SIG-M5 (cell line): ENCODE measurements at places on chromosomes 13 and 19.

DNA sequence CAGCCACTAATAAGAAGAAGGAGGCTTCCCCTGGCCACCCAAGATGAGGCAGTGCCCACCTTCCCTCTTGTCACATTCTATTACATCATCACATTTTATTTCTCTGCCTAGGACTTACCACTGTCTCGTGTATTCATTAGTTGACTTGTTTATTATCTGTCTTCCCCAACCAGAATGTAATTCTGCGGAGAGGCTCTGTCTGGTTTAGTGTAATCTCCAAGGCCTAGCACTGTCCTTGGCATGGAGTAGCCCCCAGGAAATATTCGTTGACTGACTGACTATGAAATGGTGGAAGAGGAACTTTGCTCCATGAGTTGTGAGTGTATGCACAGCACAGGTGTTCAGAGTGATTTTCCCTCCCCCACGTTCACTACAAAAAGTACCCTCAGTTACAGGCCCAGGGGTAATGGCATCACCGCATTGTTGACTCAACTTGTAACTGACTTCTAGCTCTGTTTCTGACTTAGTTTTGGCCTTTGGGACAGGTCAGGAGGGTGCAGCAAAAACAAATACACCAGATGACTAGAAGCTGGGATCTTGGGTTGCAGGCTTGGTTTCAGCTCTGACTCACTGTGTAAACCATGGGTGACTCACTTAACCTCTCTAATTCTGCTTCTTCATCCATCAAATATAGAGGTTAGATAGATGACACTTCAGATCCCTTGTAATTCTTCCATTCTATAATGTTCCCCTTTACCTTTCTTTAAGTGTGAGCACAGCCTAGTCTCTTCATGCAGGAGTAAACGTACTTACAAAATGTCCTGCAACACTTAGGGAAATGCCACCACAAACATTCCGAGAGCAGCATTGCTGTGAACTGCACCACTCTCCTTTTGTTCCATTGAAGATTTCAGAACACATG lies 229.7 kb downstream of the KCNRG start:
- peak; percentile 31 for DNase-seq

DNA sequence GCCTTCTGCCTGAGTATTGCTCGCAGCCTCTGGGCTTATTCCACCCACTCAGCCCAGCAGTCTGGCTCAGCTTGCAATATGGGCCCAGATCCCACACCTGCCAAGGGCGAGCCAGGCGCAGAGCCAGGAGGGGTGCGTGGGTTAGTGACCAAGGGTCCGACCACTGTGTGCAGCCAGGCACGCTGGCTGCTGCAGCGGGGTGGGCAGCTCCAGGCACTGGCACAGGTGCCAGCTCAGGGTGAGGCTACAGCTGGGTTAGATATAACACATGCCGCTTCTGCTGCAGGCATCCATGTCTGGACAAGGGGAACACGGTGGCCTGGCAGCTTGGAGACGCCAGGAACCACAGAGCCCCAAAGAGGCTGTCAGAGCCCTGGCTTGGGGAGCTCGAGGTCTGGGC lies 12.6 kb upstream of the URAD start:
- no peak for DNase-seq

- DNase-seq = no peak
Observed at GRCh38 chr19:28258829-28259228, 954.1 kb downstream of the UQCRFS1 start.

DNA sequence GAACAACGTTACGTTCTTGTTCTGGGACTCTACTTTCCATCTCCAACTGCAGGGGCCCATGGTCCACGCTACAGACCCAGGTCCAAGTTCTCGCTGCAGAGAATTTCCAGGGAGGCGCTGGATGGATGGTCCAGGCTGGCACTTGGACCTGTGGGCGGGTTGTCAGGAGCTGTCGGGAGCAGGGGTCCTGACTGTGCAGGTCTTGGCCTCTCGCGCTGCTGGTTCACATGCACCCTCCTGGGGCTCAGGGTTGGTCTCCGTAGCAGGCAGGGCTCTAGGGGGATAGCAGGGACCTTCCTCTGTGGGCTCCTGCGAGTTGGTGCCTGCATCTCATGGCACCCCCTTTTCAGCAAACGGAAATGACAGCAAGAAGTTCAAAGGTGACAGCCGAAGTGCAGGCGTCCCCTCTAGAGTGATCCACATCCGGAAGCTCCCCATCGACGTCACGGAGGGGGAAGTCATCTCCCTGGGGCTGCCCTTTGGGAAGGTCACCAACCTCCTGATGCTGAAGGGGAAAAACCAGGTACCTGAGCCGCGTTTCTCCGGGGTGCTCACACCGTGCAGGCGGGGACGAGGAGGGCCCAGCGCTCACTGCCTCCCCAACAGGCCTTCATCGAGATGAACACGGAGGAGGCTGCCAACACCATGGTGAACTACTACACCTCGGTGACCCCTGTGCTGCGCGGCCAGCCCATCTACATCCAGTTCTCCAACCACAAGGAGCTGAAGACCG lies 6.6 kb downstream of the PTBP1 start:
- no peak for DNase-seq

- DNase-seq = no peak
Observed at GRCh38 chr13:62706048-62706447, 1290.4 kb upstream of the PCDH20 start.

DNA sequence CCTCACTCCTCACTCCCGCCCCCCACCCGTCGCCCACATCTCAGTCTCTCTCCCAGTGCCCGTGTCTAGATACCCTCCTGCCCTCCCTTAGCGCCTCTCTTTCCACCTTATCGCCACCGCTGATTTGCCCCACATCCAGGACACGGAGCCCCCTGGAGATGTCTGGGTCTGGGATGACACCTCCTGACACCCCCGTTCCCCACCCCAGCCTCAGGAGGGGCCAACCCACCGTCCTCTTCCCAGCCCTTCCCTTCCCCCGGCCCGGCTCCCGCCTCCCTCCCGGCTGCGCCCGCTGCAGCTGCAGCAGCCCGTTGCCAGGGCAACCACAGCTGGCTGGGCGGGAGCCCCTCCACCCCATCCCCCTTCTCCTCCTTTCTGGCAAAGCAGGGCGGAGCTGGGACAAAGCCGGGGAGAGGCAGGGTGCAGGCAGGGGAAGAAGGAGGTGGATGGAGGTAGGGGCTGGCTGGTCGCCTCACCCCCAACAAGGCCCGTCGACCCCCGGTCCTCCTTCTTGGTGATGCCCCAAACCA lies 13.5 kb downstream of the DPF1 start:
- DNase-seq = no peak

GRCh38 chr19:39405958-39406655 lies 540 bp upstream of the ZFP36 start:
- no peak for DNase-seq

- no peak for DNase-seq
Observed at GRCh38 chr19:10113964-10114650, 2.6 kb downstream of the P2RY11 start.

- no peak for DNase-seq
Observed at GRCh38 chr13:97108530-97108900, 113.6 kb upstream of the MBNL2 start.

DNA sequence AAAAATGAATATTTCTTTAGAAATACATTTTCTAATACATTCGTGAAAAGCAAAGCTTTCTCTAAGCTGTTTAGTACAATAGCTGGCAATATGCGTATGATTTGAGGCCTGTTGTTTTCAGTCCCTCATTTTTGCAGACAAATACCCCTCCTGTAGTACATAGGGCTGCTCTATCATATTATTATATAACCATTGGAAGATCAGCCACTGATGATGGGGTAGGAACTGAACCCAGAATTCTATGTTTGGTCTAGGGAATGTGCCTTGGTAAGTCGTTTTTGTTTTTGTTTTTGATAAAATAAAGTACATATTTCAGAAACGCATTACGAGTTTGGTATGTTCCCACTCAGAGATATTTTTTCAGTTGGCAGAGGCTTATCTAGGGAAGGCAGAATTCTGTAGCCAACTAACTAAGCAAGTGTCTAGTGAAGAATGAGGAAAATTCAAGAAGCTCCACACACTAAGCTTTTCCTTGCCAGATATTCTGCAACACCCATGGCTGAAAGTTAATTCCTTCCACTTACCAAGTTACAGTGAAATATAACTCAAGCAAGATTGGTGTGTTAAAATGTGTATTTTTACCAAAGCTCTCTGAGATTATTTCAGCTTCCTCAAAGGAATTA lies 656.9 kb upstream of the MIR17HG start:
- no peak for DNase-seq

DNA sequence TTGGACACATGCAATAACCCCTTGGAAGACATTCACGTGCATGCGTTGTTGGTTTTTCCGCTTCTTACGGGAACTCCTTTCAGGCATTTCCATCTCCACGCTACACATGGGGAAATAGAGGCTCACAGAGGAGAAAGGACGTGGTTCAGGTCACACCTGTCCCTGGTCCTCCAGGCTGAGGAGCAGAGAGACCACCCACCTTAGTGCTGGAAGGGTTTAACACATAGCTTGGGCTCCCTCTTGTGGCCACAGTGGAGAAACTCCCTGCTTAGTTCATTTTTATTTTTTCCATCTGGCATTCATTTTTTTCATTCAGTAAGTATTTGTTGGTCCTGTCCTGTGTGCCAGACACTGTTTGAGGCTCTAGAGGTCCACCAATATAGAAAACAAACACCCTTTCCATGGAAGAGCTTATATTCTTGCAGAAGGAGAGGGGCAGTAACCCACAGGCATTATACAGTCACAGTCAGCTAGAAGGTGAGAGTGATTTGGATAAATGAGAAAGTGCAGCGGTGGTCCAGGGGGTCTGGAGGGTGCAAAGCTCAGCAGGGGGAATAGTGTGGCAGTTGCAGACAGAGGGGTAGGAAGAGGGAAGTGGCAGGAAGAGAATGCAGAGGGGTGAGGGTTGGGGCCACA lies 24.2 kb upstream of the TTYH1 start:
- DNase-seq = no peak

DNA sequence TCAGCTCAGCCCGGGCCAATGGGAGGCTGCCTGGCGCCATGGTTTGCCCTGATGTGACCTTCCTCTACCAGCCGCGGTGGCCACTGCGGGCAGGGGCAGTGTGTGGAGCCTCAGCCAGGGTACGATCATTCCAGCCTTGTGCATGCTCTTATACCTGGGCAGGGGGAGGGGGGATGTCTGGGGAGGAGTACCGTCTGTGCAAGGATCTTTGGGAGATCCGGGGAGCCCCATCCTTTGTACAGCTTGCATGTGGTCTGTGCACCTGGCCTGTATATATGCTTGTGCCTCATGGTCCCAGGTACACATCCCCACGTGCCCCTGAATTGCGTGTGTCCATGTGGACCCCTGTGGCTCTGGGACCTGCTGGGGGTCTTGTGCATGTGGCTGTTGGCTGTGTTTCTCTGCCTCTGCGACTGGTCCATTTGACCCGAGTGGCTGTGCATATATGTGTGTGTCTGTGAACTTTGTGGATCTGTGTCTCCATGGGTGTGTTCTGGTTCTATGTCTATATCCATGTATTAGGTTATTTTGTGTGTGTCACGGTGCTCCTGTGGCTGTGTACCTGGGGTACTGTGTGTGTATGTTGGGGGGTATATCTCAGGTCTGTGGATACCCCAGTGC lies 12.8 kb upstream of the NANOS3 start:
- DNase-seq = no peak

GRCh38 chr19:17075864-17076542 lies 426 bp downstream of the MYO9B start:
- no peak for DNase-seq

DNA sequence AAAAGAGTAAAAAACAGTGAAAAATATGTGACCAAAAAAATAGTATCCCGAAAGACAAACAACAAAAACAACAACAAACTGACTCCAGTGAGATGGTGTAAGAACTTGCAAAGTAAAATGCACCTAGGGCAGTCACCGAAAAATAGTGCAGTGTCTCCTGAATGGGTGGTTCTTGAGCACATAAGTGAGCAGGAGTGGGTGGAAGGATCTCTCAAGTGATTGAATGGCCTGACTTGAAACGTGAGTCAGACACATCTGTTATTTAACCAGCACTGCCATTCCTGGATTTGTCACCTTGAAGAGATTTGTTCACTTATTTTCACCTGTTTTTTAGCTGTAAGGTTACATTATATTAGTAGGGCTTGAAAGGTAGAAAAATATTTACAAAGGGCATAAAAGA lies 3.5 kb downstream of the ZNF738 start:
- no peak for DNase-seq

DNA sequence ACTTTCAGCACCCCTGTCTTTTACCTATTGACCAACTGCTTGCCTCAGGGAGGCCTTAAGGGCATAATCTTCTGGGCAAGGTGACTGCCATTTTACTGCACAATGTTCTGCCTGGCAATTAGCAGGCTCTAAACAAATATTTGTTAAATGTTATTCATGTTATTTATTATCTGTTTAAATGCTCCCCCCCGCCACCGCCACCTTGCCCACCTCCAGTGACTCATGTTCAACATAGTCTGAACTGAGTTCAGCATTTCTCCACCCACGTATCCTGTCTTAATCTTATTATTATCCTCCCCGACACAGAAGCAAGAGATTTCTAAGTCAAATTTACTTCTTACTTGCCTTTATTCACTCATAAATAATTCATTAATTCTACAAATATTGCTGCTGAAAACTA lies 144.8 kb downstream of the LIG4 start:
- DNase-seq = no peak

DNA sequence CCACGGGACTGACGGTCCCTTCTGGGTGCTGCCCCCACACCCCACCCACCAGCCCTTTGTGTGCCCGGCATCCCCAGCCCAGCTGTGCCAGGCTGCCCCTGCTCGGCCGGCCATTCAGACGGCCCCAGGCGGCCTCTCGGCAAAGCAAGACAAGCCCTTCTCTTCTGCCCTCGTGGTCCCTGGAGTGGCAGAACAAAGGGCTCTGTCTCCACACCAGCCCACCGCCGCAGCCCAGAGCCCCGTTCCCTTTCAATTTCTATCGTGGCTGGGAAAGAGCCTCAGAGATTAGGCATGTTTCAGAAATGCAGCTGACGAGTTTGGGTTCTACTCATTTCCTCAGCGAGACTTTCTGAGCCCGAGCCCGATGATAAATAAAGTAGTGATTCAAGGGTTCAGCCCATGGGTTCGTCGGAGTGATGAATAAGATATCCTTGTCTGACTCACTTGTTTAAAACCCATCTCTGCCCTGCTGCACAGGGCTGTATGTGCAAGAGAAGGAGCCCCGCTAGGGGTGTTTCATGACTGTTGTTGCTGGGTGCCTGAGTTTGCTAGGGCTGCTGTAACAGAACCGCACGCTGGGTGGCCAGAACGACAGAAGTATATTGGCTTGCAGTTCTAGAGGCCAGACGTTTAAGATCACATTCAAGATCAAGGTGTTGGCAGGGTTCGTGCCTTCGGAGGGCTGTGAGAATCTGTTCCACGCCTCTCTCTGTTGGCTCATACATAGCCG lies 4.3 kb downstream of the MYO9B start:
- DNase-seq = no peak

GRCh38 chr19:23855676-23856075 lies 59.0 kb upstream of the ZNF726 start:
- no peak for DNase-seq
